Urinary bladder (tissue), 4 donors: ENCODE measurements at places on chromosomes 7 and 10. TPM values are rescaled to one million over a fixed set of nuclear protein-coding genes. Genes with fewer than 3 reads are reported as not detected.

DNA sequence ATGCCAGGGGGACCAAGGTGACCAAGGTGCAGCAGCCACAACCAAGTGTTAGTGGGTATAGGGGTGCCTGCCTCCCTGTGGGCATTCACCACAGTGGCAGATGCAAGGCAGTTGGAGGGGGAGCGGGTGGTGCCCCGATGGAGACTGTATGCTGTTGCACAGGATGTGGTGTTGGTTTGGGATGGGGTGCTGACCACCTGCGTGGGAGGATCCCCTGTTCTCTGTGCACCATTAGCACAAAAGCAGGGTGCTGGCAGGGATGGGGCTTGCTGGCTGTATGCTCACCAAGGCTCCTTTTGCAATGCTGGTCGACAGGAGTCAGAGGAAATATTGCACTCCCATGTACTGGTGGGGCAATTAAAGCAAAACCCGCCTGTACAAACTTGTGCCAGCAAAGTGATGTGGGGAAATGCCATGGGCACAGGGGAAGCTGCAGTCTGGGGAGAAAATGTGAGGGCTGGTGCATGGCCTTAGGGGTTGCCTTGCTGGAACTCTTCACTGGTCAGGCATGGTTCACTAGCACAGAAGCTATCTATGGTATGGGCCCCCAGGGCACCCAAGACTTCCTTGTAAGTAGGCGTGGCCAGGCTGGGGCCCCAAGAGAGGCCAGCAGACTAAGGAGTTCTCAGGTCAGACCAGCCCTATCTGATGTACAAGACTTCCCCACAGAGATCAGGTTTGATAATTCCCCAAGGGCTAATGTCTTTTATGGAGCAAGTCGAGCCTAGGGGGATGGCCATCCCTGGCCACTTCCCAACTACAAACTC, 51.9 kb upstream of the GNAT3 start:
- DNase-seq, result no peak

- DNase-seq, result no peak
Measured at GRCh38 chr10:132707776-132708171, 78.2 kb downstream of the NKX6-2 start.

DNA sequence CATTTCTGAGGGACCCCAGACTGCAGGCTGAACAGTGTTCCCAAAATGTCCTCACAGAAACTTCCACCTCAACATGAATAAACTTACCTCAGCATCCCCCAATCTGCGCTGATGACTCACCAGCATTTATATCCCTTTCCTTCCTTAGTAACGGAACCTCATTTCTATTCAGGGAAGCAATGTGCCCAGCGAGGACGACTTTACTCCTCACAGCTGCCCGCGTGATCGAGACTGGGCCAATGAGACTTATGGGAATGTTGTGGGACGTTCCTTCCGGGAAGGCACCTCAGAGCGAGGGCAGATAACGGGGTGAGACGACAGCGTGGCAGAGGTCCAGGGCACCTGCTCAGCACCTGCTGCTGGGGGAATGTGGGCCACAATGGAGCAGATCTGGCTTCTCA, 73.1 kb upstream of the CAMK2B start:
- no peak for DNase-seq

GRCh38 chr7:43394441-43395130, 188.3 kb upstream of the STK17A start:
- DNase-seq, result no peak

DNA sequence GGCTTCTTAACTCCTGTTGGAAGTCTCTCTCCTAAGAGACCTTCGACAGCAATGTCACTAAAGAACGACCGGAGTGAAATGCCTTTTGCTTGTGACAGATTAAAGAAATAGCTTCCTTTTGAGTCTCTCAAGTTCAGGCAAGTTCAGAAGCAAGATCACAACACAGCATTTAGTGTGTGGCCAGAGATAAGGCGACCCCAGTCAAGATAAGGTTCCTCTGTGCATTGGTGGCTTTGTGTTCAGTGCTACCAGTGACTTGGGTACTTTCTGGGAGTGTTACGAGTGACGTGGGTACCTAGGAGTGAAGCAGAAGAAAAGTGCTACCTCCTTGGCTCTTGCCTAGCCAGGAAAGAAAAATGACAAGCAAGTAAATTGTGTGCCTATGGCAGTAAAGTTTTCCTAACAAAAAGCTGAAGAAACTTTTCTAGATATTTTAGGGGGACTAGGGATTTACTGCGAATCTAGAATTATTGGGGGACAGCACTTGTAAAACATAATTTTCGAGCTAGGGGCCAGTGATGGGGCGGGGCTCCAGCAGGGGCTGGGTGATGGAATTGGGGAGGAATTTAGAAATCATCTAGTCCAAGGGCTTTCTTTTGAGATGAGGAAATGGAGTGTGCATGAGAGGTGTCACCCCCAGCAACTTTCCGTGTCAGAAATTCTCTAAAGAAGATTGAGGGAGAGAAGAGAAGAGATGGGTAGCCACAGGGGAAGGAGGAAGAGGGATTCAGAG, 191.9 kb upstream of the LYZL2 start:
- no peak for DNase-seq

- DNase-seq, result no peak
Measured at GRCh38 chr7:141158561-141158960, 84.7 kb downstream of the TMEM178B start.

GRCh38 chr10:102610441-102610887, 33.8 kb upstream of the TRIM8 start:
- no peak for DNase-seq

GRCh38 chr7:113722006-113722405, 196.8 kb downstream of the PPP1R3A start:
- DNase-seq, result no peak

- DNase-seq, result no peak
Measured at GRCh38 chr7:17781491-17782215, 158.6 kb downstream of the SNX13 start.

DNA sequence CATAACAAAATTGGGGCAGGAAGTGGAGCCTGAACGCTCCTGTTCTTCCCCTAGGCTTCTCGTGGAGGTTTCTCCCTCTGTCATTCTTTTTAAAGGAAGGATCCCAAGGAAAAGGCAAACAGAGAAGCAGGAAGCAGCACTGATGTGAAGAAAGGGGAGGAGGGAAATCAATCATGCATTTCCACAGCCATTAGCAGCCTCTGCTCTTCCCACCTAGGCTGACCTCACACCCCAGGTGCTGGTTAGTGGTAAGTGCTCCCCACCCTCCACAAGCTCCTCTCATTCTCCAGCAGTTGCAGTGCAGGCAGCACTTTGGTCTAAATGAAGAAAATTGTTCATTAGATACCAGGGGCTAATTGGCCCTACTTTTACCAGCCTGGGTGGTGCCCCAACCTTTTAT, 2.6 kb downstream of the CRHR2 start:
- DNase-seq, result no peak

ST8SIA6 gene
- 3.7 TPM for total RNA-seq

LHFPL3 gene
- 0.26 TPM for total RNA-seq

SPDYE1 gene
- not detected for total RNA-seq

PYROXD2 gene
- 15.0 TPM for total RNA-seq

ACBD7 gene
- total RNA-seq, result 5.2 TPM

FGFR2 gene
- 61.9 TPM for total RNA-seq

OPN4 gene
- total RNA-seq, result not detected

PRSS37 gene
- not detected for total RNA-seq

VGF gene
- total RNA-seq, result not detected

ZKSCAN1 gene
- 51.5 TPM for total RNA-seq

IDI2 gene
- total RNA-seq, result not detected
